ENCODE measurements at places on chromosomes 7 and 10.

- peak; percentile 35 for DNase-seq
Measured at GRCh38 chr10:110387983-110388686, 83.4 kb upstream of the SMNDC1 start.

DNA sequence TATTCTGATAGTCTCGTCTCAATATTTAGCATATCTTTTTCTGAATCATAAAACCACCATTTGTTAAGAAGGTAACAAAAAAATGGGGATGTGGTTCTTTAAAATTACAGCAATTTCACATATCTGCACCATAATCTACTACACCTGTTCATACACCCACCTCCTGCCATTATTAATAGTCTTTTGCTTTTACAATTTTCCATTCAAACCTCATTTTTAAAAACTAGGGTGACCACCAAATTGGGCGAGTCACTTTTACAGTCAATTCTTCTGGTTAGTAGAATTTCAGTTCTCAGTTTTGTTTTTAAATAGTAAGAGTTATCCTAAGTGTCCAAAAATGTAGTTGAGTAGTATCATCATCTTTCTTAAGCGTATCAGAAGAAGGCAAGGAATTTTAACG is 48.4 kb upstream of the GSAP start:
- no peak for DNase-seq

GRCh38 chr10:121418126-121418777 is 180.0 kb downstream of the FGFR2 start:
- no peak for DNase-seq

DNA sequence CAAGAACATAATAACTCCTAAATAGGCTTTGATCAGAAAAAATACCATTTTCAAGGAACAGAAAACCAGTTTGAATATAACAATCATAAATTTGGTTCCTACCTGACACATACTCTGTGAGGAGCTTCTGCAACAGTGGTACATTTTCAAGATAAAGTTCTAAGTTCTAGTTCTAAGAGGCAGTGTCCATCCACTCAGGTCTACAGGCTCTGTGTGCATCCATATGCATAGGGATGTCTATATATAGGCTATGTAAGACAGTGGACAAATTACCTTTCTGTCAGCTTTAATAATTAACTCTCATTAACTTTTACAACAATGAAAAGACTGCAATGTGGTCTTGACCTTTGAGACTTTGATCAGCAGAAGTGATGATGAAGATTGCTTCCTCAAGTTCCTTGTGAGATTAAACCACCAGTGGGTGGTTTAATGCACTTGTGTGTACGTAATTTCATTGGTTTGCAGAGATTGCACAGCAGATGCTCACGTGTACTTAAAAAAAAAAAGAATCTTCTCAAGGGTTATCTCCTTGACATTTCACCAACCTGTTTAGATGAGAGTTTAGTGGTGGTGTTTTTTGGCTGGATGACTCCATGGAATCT is at the start of gene SLC26A3:
Gene SLC26A3, minus strand, starts transcription at position 215 of the 602 bp plus-strand sequence. CDS start 8,714 bp downstream, outside the sequence.
- DNase-seq = no peak

DNA sequence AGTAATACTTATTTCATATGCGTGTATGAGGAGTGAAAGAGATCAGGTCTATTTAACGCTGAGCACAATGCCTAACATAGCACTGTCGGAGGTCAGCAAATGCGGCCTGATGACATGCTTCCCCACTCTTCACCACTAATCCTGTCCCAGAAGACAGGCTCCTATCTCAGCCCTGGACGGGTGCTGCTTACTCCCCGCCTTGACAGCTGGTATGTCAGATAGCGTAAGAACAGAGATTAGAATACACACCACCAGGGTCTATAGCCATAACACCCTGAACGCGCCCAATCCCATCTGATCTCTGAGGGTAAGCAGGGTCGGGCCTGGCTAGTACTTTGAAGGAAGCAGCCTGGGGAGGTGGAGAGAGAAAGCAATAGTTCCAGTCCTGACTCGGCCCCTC is 32.3 kb upstream of the TM9SF3 start:
- no peak for DNase-seq

DNA sequence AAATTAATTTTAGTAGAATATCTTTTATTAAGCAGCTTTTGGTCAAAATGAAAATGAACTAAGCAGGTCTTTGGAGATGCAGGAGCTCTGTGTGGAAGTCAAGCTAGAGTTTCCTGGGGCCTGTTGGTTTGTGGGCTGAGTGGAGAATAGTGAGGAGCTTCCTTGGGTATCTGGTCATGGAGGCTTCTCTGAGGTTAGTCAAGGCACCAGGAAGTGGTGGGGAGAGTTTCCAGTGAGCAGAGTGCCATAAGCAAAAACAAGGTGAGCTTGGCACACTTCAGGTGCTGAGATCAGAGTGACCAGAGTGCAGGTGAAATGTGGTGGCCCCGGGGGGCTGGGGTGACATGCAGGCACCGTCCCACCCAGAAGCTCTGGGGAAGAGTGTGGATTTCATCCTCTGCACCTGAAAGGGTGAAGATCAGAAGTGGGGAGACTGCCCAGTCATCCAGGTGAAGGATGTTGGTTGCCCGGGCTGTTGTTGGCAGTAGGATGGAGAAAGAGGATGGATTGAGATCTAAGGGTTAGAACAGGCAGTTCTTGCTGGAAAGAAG is 77.4 kb downstream of the WDR37 start:
- DNase-seq = no peak

DNA sequence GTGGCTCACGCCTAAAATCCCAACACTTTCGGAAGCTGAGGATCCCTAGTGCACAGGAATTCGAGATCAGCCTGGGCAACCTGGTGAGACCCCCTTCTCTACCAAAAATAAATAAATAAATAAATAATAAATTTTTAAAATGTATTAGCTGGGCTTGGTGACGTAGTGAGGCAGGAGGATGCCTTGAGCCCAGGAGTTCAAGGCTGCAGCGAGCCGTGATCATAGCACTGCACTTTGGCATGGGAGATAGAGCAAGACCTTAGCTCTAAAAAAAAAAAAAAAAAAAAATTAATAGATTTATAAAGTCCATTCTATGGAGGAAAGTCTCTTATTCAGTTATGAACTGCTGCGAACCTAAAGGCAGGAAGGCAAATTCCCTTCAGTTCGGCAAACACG is 1.1 kb upstream of the PTPN12 start:
- DNase-seq = no peak

DNA sequence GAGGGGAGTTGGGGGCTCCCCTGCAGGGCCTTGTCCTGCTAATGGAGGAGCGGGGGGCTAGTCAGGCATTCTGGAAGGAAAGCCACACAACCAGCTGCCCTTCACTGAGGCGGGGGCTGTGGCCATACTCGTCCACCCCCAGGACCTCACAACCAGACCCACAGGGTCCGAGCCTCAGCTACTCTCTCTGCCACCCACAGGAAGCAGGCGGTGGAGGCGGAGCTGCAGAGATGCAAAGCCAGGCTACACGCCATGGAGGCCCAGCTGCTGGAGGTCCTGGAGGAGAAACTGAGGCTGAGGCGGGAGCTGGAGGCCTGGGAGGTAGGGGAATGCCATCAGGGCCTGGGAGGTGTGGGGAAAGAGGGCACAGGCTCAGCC is 3.1 kb downstream of the ABHD11 start:
- no peak for DNase-seq

- DNase-seq = no peak
Measured at GRCh38 chr7:130274296-130274695, 7.6 kb downstream of the CPA2 start.

DNA sequence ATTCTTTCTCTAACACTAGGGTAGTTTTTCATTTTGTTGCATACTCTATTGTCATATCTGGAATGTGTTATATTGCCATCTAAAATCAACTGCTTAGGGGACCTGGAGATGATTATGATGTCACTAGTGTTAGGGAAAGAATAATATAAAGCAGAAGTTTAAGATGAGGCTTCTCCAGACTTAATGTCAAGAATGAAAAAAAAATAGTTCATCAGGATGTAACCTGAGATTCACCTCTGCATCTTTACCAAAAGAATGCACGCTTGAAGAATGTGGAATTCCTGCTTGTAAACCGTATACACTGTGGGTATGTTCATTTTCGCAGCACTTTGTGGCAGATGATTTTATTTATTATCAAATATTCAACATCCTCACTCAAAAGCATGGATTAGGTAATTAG is 184.6 kb downstream of the ST7 start:
- no peak for DNase-seq

- DNase-seq = no peak
Measured at GRCh38 chr10:60760711-60761210, 17.5 kb upstream of the CDK1 start.

GRCh38 chr10:173741-174140 is 38.5 kb downstream of the ZMYND11 start:
- DNase-seq = no peak

DNA sequence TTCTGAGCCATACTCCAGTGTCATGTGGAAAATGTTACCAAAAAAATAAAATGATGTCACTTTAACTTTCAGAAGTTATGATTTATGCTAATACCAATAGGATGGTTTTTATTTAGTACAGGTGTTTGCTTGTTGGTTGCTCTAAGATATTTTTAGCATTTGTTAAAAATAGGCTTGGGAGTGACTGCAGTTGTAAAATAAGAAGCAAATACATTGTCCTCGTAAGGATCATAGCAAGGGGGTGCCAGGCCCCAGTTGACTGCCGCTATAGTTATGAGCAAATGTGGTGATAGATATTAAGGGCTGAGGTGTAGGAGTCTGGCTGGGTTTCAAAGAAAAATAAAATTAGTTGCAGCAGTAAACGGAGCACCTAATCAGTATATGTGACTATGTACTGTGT is 354.4 kb upstream of the BMPER start:
- DNase-seq = no peak

- no peak for DNase-seq
Measured at GRCh38 chr7:67554986-67555385, 558.4 kb downstream of the TYW1 start.

- DNase-seq = no peak
Measured at GRCh38 chr7:129857313-129857712, 95.4 kb downstream of the UBE2H start.

DNA sequence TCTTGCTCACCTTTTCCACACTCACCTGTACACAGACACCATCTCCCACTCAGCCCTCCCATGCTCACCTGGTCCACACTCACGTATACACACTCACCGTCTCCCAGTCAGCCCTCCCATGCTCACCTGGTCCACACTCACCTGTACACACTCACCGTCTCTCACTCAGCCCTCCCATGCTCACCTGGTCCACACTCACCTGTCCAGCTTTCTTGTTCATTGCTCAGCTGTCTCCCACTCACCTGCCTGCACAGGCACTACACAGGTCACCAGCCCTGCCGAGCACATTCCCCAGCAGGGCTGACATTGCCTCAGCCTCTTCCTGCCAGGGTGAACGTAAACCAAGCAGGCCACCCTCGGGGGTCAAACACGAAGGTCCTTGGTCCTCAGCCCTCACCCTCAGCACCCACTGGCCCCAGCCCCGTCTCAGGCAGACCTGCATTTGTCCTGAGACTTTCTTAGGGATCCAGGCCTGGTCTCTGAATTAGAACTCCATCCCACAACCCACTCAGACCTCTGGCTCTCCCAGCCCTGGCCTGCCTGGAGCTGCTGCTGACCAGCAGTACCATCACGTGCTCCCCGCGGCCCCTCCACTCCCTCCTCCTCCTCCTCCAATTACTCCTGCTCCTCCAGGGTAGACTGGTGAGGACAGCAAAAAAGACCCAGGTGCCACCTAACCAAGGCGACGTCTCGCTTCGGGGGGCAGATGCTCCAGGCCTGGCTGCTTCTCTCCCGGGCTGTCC is 12.8 kb upstream of the DNAAF5 start:
- DNase-seq = no peak

DNA sequence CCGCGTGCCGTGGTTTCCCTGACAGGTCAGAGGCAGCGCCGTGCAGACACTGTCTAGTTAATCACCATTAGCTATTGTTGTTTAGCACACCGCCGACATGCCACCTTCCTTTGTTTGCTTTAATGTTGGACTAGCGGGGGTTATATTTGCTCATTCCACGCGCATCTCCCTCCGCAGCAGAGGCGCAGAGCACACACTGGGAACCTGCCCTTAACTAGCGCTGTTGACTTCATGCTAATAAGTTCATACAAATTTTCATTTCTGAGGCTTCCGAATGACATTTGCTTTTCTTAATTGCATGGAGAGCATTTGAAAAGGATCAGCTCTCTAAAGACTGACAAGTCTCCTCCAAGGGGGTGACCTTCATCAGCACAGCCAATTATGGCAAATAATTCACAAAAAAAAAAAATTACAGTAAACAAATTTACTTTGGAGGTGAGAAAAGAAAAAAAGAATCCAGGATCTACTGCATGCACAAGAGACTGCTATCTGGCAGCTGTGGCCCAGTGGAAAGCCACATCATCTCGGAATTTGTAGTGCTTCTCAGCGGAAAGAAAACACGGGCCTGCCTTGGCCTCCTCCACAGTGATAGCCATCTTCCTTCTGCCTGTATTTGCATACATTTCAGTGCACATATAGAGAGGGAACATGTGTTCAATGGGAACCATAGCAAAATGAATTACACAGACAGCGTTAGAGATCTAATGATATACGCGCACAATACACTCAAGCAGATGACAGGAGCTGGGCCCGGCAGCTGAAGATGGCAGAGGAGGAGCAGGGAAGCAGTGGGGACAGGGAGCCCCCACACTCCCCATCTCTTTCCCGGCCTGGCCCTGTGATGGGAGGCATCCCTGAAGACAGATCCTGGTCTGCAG is 94.2 kb downstream of the EBF3 start:
- no peak for DNase-seq

DNA sequence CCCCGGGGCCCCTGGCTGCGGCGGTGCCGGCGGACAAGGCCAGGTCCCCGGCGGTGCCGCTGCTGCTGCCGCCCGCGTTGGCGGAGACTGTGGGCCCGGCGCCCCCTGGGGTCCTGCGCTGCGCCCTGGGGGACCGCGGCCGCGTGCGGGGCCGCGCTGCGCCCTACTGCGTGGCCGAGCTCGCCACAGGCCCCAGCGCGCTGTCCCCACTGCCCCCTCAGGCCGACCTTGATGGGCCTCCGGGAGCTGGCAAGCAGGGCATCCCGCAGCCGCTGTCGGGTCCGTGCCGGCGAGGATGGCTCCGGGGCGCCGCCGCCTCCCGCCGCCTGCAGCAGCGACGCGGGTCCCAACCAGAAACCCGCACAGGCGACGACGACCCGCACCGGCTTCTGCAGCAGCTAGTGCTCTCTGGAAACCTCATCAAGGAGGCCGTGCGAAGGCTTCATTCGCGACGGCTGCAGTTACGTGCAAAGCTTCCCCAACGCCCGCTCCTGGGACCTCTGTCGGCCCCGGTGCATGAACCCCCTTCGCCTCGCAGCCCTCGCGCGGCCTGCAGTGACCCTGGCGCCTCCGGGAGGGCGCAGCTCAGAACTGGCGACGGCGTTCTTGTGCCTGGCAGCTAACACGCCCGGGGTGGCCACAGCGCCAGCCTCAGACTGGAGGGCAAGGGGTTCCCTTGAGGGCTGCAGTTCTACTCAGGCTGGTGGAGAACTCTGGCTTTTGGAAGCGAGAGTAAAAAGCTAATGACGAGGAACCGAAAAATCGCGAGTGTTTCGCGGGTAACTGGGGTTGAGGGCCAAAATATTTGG is 804 bp downstream of the FRAT1 start:
- DNase-seq = peak; percentile 53

GRCh38 chr7:19305698-19306097 is 160.5 kb upstream of the FERD3L start:
- DNase-seq = no peak

DNA sequence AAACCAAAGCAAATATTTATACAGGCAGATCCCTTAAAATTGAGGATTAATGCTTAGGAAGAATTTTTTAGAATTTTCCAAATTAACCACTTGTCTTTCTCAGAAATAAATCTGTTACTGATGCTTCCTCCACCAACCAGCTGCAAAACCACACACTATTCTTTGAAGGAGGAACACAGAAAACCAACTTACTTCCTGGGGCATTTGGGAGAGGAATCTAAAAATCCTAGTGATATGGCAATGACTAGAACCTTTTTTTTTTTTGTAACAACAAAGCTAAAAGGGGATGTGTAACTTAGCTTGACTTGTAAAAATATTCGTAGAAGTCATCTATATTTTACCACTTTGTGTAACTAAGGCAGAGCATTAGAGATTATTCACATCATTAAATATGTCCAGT is 5.1 kb upstream of the TM9SF3 start:
- DNase-seq = no peak

Data from CD8-positive, alpha-beta T cell (primary cell).